Fibroblast of skin of left quadriceps (primary cell): ENCODE measurements at places on chromosomes 3 and 15.

DNA sequence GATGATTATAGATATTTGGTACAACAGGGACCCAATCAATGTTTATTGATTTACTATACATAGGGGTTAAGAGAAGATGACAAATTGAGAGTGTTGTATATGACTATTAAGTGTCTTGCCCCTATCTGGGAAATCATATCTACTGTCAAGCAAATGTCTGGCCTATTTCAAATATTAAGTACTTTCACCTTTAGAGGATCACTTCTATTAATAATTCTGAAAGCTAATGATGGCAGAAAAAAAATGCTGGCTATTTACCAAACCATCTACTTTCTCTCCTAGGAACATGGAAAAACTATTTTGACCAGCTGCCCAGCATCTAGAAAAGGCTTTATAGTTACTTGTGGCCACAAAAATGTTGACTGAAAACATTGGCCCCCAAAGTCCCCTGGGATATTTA is 632.3 kb upstream of the ZNF385D start:
- no peak for DNase-seq

GRCh38 chr3:9377981-9378380 is 15.1 kb downstream of the THUMPD3 start:
- DNase-seq = no peak

DNA sequence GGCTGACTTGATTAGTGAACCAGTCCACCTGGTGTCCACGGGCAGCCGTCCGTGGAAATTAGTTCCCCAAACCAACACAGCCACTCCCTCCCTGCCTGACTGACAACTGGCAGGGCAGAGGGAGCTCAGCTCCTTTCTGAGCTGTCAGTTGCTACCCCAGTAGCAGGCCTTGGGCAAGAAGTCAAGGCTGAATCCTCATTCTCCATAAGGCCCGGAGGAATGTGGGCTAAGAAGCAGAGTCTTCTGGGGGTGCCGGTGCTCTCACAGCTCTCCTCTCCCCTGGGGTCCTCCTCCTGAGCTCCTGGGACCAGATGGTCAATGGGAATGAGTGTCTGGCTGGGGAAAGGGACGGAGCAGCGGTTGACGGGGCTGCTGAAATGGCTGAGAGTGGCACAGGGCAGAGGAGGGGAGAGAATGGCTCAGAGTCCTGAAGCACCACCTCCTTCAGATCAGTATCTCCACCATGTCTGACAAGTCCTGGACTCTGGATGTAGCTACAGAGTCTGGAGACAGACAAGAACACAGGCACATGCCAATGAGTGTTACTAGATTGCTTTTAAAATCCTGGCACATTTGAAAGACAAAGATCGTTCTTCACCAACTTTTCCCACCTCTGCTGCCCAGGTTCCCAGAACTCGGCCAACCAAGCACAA is 16.9 kb downstream of the AMOTL2 start:
- no peak for DNase-seq

GRCh38 chr3:13821126-13821525 is 58.7 kb downstream of the WNT7A start:
- no peak for DNase-seq

GRCh38 chr3:163327086-163327485 is 1751.2 kb downstream of the SI start:
- DNase-seq = no peak

DNA sequence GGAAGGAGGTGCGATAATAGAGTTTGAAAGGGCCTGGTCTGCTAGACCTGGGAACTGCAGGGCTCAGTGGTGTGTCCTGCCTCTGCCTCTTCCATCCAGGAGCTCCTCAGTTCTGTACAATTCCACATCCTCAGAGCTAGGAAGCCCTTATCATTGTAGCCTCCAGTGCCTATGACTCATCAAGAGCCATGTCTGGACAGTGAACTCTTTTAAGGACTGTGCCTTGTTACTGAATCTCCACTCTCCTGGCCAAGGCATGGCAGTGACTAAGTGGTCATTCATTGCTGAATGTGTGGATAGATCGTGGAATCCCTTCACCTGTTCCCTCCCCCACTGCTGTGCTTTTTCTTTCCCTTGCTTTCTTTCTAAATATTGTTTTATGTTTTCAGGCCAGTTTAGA is 2.9 kb downstream of the TIMP4 start:
- no peak for DNase-seq

- no peak for DNase-seq
Observed at GRCh38 chr3:49654955-49655556, 19.1 kb upstream of the APEH start.

DNA sequence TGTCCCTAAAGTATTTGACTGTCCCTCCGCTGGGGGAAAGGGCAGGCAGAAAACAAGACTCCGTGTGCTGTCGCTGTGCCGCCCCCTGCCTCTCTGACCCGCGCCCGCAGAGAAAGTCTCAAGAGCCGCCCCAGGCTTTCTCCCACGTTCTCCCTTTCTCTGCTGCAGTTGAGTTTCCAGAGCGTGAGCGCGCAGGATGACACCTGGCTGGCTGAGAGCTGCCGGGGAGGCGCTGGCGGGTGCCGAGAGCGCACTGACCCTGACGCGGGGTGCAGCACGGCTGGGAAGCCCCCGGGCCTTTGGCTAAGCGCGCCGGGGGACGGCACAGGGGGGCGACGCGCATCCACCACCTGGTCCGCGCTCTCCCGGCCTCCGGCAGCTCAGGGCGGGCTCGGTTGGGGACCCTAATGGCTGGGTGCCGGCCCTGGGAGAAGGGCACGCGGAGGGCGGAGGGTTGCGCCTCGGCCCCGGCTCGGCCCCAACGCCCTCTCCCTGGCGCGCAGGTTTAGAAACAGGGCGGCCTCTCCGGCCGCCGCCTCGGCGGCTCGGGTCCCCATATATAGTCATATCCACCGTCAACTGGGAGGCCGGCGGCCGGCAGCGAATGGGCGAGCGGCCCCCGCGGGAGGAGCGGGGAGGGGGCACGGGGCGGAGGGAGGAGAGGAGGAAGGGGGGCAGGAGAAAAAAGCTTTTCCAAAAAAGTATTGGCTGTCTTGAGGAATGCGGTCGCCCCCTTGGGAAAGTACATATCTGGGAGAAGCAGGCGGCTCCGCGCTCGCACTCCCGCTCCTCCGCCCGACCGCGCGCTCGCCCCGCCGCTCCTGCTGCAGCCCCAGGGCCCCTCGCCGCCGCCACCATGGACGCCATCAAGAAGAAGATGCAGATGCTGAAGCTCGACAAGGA is at the start of gene TPM1:
TPM1 (plus strand) TSS at position 774 of the 903 bp plus-strand sequence; CDS start at position 857, 83 bp downstream.
- DNase-seq = peak; percentile 91

DNA sequence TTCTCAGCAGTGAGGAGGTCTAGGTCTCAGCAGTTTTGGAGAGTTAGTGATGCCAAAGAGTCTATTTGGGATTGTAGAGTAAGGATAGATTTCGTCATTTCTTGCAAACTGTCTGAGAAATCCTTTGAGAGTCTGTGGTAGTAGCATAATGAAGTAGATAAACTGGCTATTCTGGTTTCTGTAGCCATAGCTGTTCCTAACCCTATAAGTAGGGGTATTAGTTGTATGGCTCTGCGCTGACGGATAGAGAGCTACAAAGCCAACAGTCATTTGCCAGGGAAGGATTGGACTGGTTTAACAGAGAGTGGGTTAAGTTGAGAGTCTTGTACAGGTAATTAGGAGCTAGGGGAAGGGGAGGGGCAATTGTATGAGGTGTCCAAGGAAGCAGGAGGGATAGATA is 50.6 kb downstream of the KLHDC8B start:
- DNase-seq = no peak
